ENCODE measurements at places on chromosomes 2 and 18.

DNA sequence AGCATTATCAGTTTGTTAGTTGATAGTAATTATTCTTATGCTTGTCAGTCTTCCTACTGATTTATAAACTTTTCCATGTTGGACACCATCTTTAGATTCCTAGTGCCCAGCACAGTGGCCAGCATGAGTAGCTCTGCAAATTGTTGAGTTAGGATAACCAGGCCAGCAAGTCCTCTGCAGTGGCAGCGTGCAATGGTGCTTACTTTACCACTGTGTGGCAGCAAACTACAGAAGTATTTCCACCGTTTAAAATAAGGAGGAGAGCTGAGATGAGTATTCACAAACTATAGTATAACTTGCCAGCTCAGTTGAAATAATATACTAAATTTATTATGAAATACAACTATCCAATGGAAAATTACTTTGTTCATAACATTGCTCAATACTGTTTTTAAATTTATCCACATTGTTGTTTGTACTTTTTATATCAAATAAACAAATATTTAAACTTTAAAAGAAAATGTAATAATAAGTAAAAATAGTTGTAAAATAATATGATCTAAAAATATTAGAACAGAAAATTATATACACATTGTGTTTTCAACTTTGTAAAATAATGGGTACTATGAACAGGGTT, 9.3 kb upstream of the THADA start:
- DNase-seq, result no peak

DNA sequence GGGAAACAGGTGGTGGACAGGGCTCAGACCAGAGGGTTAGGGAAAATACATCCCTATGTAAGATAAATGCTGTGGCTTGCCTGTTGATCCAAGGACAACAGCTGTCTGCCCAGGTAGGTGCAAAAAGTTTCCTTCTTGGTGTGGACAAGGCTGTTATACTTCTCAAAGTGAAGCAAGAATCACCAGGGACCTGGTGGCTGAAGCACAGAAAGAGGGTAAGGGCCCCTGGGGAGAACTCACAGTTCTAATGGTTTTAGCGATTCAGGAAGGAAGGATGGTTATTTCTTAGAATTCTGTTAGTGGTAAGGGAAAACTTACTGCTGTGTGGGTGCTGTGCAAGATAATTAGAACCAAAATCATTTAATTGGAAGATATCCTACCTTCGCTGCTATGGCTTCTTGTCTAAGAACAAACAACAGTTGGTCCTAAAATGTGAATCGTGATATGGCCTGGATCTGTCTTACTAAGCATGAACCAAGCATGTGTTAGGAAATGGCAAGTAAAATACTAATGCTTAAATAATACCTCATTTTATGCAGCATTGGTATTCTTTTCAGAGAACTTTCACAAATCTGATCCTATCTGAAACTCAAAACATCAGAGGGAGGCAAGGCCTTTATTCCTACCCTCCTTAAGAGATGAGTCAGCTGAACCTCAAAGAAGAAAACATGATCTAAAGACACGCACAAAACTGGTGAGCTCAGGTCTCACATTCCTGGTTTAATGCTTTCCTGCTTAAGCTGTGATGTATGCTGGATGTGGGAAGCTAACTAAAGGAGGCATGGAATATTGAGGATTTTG, 159.2 kb upstream of the THUMPD2 start:
- no peak for DNase-seq

- no peak for DNase-seq
Observed at GRCh38 chr2:173165443-173166238, 90.0 kb downstream of the MAP3K20 start.

- DNase-seq, result no peak
Observed at GRCh38 chr18:7661207-7661606, 94.1 kb downstream of the PTPRM start.

- DNase-seq, result no peak
Observed at GRCh38 chr2:212863185-212863588, 288.2 kb downstream of the IKZF2 start.

- no peak for DNase-seq
Observed at GRCh38 chr2:138950486-138950885, 170.3 kb upstream of the NXPH2 start.

- DNase-seq, result no peak
Observed at GRCh38 chr2:113840518-113840917, 49.4 kb upstream of the ACTR3 start.

DNA sequence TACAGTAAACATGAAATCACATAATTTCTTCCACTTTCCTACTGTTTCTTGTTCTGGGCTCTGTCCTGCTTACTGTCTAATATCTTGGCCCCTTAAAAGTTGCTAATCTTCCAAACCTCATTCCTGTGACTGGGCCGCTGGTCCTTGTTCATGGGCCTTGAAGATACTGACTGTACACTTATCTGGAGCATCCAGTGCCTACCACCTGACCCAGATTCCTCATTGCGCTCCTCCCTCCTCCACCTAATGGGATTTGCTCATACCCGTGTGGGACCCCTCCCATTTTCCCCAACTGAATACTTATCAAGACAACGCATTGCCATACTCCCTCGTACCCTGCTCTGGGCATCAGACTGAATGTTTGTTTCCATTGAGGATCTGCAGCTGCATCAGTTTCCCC, 6.1 kb upstream of the IL37 start:
- DNase-seq, result no peak

DNA sequence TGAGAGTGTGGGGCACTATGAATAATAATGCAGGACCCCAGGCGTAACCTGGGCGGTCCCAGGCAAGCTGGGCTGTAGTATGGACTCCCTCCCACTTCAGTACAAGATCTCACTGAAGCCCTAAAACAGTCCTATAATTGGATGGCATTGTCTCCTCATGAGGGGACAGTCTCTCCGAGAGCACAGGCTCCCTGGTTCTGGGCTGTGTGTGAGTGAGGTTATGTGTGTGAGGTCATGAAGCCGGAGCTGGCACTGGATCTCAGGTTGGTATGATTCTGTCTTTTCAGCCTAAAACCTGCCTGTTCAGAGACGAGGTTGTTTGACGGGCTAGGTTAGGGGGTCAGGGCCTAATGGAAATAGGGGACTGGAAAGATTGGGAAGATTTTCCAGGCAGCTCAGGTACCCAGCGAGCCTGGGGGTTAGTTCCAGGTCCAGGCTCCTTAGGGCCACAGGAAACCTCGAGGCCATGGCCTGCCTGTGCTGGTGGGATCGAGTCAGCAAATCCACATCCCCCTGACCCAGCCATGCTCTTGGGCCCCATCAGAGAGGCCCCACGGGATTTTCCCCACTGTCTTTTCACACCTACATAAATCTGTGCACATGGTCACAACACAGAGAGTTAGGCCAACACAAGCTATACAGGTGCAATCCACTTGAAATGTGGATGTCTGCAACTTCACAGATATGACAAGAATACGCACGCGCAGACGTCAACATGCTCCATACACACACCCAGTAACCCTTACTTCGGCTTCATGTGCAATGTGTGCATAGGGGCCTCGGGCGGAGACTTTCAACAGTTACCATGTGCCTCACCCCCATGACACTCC, 94.8 kb downstream of the INHBB start:
- no peak for DNase-seq

- no peak for DNase-seq
Observed at GRCh38 chr18:10579079-10579867, 53.4 kb downstream of the NAPG start.

GRCh38 chr18:3044931-3045698, 32.2 kb upstream of the LPIN2 start:
- no peak for DNase-seq

DNA sequence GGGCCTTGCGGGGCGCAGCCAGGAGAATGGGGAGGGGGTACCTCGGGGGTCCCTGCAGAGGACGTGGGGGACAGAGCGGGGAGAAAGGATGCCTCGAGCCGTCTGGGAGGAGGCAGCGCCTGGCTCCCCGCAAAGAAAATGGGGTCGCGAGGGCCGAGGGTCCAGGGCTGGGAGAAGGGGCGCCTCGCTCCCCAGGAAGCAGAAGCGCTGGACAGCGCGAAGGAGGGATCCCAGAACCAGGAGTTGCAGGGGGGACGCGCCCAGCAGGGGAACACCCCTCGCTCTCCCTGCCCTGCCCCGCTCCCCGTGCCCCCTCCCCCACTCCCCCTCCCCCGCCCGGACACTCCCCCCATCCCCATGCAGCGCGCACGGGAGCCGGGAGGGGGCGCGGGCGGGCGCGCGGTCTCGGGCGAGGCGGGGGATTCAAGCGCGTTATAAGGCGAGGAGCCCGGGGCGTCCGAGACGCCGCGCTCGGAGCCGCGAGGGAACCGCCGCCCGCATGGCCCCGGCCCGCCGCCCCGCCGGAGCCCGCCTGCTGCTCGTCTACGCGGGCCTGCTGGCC, at the start of gene ERFE:
Gene ERFE (plus strand): TSS at position 462 of the 562 bp plus-strand sequence. CDS start 38 bp downstream, at position 500.
- no peak for DNase-seq

DNA sequence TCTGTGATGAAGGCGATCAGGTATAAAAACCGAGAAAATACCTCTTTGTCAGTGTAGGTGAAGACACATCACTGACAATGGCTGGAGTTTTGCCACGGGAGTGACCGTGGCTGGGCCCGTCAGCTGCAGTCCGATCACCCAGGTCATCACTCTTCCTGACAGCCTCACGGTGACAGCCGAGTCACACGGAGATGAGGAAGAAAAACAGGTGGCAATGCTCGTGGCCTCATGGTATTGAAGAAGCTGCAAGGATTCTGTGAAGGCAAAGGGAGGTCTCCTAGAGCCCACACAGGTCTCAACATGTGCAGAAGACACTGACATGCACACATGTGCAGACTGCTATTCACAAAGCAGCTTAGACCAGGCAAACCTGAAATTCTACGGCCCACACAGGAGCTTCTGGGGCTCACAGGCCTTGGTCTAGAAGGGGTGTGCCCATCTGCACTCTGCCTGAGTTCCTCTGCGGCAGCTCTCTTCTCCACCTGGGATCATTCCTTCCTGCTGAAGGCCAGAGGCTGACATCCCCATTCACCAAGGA, 7.4 kb downstream of the COPS9 start:
- no peak for DNase-seq

DNA sequence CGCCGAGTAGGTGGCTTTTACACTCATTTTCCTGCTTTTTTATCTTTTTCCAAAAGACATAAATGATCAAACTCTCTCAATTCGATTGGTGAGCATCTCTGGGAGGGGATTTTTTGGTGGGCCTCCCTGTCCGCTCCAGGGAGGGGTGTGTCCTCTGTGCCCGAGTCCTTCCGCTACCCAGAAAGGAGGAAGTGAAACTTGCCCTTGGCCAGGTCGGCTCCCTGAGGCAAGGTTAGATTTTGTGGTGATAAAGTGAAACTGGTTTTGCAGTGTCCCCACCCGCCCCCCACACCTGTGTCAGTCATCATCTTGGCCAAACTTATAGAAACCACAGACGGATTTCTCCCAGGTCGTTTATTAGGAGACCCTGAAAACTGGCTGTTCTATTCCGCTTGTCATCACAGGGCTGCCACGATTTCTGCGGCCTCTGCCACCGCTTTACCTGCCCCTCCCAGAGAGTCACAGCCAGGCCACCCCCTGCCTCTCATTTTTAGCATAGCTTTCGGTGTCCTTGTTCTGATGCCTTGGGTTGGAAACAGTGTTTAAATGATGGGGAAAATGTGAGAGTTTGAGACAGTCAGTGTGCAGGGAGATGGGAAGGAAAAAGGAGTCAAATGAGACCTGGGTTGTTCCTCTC, 93.6 kb downstream of the SH3BP4 start:
- no peak for DNase-seq

GRCh38 chr2:10820978-10821695, 8.6 kb upstream of the PDIA6 start:
- DNase-seq, result no peak

- no peak for DNase-seq
Observed at GRCh38 chr2:231890896-231891513, 35.2 kb downstream of the NPPC start.

GRCh38 chr2:165803123-165803760, 9.2 kb upstream of the GALNT3 start:
- no peak for DNase-seq

DNA sequence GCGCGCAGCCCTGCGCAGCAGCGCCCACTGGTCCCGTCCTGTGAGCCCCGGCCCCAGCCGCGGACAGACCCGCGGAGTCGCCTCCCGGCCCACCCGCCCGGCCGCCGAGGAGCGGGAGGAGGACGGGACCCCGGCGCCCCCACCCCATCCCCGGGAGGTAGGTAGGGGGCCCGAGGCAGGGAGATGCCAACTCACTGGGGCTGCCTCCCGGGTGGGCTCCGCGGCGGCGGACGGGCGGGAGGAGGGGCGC, 160 bp downstream of the SPTBN1 start:
- no peak for DNase-seq

GRCh38 chr2:26754972-26755670, 9.0 kb upstream of the SLC35F6 start:
- peak; percentile 68 for DNase-seq

DNA sequence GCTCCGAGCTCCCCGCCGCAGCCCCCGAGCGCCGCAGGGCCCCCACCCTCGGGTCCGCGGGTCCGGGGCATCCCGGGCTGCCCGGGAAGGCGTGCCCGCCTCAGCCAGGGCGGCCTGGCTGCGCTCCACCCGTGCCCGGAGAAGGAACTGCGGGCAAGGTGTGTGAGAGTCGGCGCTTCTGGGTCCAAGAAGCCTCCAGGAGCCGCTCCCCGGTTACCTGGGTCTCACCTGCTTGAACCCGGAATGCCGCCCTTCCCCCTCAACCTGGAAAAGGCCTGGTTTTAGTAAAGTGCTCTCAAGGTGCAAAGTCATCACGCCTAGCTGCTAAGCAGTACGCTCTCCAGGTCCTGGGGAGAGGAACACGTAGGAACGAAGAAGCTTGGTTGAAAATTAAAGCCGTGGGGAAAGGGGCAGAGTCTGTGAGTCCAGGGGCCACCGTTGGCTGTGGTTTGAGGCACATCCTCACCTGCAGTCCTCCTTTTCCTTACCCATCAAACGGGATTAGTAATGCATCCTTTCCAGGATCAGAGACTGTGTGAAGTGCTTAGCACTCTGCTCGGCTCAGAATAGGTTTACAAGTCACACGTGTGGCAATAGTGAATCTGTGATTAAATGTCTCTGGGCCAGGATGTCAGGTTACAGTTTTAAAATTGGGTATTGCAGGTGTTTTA, 1.2 kb downstream of the ASAP2 start:
- DNase-seq, result no peak
